Activated CD4-positive, alpha-beta T cell treated with anti-CD3 and anti-CD28 coated beads, Interleukin-2, amount 10 ng/mL, durations not matched to agents 24 days and 14 days (primary cell): ENCODE measurements at places on chromosomes 7 and 10.

DNA sequence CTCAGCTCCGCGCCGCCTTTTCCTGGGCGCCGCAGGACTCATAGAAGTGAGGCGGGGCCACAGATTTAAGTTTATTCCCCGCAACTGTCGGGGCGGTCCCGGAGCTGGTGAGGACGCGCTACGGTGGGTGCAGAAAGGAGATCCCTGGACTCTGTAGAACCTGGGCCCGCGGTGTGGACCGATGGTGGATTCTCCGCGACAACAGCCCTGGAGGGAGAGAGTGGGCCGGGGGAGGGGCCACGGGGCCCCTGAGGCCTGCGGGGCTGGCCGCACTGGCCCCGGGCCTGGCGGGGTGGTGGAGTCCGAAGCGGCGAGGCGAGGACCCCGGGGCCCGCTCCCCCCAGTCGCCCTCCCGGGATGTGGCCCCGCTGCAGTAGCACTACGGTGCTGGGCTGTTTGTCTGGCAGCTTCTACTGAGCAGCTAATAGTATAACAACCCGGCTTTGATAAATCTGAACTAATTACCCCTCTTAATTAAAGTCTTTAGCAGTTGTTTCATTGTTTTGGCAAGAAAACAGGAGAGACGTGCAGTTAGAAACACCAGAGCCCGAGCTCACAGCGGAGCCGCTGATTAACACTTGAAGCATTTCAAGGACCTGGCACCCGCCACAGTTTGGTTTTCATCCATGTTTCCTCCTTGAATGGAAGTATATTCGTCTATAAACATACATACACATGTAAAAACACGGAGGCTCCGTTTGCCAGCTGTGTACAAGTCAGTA is 4.2 kb downstream of the FEZF1 start:
- DNase-seq: no peak

- DNase-seq: no peak
These were observed 209.3 kb upstream of the PLXDC2 start for GRCh38 chr10:19606968-19607367.

DNA sequence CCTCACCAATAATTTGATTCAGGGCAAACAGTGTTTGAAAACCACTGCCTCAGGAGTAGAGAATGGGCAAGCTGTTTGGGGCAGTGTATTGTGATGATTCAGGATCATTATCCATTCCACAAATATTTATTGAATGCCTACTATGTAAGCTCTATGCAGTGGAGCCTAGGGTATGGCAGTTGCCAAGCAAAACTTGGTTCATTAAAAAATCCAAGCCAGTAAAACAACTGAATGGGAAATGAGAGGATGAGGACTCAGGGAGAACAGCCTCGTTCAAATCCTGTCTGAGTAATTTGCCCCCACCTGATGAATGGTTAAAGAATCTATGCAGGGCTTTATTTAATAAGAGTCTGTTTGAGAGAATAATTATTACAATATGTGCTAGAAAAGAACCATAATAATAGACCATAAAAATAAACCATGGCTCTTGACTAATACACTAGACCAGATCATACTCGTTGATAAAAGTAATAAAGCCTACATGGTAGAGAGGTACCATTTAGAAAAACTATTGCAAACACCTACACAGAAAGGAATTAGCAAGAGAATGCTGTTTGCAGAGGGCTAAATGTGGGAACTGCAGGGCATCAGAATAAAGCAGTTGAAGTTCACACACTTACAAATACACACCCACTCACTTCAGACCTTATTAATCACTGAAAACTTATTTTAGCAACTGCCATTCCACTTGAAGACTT is 71.7 kb downstream of the CREB5 start:
- no peak for DNase-seq

- no peak for DNase-seq
These were observed 12.2 kb downstream of the LRRN3 start for GRCh38 chr7:111103136-111103535.

DNA sequence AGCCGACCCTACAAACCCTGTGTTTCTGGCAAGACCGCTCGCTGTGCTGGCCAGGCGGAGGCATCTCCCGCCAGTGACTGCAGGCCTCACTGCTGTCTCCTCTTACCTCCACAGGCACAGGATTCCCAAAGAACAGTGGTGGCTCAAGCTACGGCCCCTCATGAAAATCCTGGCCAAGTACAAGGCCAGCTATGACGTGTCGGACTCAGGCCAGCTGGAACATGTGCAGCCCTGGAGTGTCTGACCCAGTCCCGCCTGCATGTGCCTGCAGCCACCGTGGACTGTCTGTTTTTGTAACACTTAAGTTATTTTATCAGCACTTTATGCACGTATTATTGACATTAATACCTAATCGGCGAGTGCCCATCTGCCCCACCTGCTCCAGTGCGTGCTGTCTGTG is 36.2 kb downstream of the PITRM1 start:
- DNase-seq: no peak

DNA sequence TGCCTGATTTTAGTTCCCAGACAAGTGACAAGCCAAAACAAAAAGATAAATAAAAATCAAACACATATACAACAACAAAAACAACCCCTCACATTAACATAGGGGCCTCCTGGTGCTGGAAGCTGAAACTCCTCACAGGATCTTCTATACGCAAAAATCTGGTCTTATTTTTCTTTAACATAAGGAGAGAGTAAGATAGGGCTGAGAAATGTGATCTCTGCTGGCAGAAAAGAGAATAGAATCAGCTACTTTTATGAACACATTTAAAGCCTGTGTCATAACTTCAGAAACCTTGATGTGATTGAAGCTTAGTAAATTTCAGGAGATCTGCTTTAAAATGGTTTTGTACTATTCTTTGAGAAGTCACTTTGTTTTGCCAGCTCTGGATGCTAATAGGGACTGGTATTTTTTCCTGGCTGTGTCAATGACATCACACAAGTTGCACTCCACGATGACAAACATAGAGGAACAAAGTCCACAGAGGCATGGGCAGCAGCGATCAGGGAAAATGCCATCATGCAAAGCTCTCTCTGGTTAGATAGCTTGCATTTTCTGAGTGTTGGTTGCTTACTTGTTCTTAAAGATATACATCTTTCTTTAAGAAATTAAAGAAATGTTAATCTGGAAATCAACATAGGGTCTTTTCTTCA is 176.6 kb upstream of the SP4 start:
- DNase-seq: no peak

- DNase-seq: no peak
These were observed 9.6 kb upstream of the MYPN start for GRCh38 chr10:68099736-68100135.

GRCh38 chr7:79507131-79507530 is 53.7 kb upstream of the MAGI2 start:
- no peak for DNase-seq

DNA sequence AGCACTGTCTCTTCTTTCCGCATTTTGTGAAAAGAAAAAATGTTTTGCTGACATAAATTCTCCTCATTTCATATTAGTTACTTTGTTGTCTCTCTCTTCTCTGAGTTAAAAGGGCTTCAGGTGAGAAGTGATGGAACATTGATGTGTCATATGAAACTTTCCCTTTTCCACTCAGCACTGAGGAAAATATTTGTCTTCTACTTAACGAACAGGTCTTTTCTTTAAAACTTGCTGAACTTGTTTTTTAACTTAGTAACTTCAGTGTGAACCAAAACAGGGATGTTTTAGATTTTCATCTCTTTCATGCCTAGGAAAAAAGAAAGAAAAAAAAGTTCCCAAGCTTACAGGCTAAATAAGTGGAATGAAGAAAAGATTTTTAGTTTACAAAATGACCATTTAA is 19.0 kb upstream of the TSPAN12 start:
- peak; percentile 4 for DNase-seq

GRCh38 chr10:20289070-20289828 is 473.0 kb downstream of the PLXDC2 start:
- DNase-seq: no peak

DNA sequence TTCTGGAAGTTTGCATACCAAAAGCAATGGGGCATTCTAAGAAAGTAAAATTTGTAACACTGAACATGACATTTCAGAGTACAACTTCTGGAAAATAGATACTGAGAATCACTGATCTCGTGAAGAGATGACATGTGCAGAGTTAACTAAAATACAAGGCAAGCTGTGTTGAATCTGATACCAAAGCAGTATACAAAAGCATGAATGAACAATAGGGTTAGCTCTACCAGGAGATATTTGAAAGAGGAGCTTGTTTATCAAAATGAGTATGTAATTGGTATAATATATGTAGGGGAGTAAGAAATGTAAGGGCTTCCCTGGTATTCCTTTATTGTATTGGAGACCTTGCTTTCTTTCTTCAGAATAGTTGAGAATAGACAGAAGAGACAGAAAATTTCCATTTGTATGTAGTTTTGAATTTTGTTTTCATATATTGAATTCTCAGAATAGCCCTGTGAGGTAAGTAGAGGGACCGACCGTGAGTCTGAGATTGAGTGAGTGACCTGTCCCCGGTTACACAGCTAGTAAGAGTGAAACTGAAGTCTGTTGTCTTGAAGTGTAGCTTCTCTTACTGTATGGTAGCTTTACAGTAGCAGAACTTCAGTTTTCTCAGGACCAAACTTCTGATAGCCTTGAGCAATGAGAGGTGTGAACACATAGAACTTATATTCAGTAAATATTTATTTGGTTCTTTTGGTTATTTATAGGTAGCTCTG is 5.0 kb downstream of the HBP1 start:
- DNase-seq: peak; percentile 56

GRCh38 chr7:148211740-148212151 is 378.8 kb upstream of the C7orf33 start:
- DNase-seq: no peak

DNA sequence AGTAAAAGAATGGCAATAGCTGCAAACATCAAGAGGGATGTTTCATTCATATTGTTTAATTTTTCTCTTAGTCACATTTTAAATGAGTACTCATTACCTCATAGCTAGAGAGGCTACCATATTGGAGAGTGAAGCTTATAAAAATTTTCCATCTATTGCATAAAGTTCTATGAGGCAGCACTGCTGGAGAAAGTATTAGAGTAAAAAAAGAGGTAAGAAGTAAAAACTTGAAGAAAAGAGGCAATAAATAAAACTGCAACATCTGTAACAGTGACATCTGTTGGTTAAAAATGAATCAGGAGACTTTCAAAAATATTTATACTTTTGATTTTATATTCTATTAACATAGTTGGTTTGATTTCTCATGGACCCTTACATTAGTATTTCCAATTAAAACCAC is 284.5 kb upstream of the SEMA3D start:
- no peak for DNase-seq

DNA sequence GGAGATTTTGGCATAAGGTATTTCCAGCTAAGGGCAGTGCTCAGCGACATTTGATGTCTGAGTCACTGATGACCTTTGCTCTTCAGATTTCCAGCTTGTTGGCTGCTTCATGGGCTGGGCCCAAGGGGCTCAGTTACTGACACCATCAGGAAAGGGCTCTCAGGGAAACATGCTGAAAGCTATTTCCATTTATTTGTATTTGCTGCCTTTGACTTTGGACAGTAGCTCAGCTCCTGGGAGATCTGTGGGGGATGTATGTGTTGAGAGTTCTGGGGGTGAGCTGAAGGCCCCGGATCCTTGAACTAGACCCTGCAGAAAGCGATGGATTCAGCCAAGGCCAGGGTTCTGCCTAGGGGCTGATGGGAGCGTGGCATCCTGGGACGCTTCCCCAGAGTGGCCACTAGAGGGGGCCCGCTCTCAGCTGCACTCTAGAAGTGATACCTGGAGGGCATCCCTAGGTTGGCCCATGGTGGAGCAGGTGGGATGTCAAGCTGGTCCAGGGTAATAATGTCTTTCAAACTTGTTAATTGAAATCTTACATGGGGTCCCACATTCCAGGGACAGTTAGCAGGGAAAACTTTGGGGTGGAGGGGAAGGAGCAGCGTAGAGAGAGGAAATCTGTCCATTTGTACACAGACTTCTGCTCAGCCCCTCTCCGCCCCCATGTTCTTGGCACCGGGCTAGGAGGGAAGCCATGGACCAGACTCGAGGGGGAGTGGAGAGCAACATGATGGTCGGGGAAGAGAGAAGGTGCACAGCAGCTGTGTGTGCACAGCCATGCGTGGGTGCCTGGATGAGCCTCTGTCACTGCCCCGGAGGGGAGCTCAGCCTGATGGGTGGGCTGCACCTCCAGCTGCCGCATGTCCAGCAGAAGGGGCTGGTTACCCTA is 3.0 kb upstream of the BTBD16 start:
- peak; percentile 83 for DNase-seq

DNA sequence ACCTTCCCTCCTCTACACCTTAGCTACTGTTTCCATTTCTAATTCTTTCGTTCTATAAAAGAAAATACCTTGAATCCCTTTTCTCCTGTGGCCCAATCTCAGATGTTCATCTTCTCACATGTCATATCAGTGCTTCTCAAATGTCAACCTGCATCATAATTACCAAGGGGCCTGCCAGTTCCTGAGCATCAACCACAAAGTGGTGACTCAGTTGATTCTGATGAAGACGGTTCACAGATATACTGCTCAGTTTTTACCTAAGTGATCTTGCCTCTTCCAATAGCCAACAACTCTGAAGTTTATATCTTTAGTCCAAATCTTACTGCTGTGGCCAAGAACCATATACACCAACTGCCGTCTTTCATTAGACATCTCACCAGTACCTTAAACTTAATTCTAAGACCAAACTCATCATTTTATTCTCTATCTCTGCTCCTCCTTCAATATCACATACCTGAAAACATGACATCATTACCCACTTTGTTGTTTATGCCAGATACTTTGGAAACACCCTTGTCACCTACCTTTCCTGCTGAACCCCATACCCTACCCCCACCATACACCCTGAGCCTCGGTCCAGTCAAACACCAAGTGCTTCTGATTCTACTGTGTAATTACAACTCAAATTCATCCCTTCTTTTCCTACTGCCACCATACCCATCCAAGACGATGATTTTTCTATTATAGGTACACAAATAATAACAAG is 115.5 kb downstream of the LMBR1 start:
- peak; percentile 77 for DNase-seq

DNA sequence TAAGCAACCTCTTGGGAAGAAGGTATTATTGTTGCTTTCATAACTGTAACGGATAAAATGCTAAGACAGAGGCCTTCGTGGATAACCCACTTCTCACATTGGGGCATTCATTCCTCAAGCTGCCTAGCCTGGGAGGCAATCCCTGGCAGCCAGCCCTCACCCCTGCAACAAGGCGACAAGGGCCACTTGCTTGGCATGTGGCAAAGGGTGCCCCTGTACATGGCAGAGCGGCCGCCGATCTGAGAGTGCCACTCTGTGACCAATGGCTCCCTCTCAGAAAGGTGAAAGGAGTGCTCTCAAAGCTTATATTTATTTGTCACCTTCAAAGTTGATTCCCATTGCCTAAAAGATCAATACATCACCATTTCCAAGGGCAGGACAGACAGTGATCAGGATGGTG is 31.9 kb downstream of the EBF3 start:
- no peak for DNase-seq
